ENCODE measurements at places on chromosomes 5 and 9. TPM values are rescaled to one million over a fixed set of nuclear protein-coding genes. Genes with fewer than 3 reads are reported as not detected.

The BRINP1 gene
- not detected for total RNA-seq

The TMEM215 gene
- not detected for total RNA-seq

The GBA2 gene
- 57.7 TPM for total RNA-seq

The NR5A1 gene
- total RNA-seq, result not detected

The ZNF883 gene
- total RNA-seq, result not detected

The SH2D3C gene
- total RNA-seq, result 75.2 TPM

The PCDHGB3 gene
- total RNA-seq, result 0.41 TPM

The BARHL1 gene
- total RNA-seq, result not detected

The SEMA4D gene
- total RNA-seq, result 408 TPM

The CDKN2A gene
- total RNA-seq, result 34.1 TPM

The GPR151 gene
- not detected for total RNA-seq

The LHX2 gene
- total RNA-seq, result not detected

The MRPL22 gene
- 59.7 TPM for total RNA-seq

The SOX30 gene
- not detected for total RNA-seq

The NPR3 gene
- 0.16 TPM for total RNA-seq

The SLC23A1 gene
- total RNA-seq, result 1.9 TPM

The OGN gene
- total RNA-seq, result not detected

The MOB3B gene
- total RNA-seq, result 0.70 TPM

The PCDHB5 gene
- not detected for total RNA-seq

The ZNF300 gene
- total RNA-seq, result 0.44 TPM

The SH3RF2 gene
- total RNA-seq, result 0.12 TPM

The CNTNAP3 gene
- not detected for total RNA-seq

The IFNA13 gene
- total RNA-seq, result not detected

The MROH2B gene
- not detected for total RNA-seq

The MYMK gene
- total RNA-seq, result not detected

The CD14 gene
- 0.56 TPM for total RNA-seq

The ANXA2R gene
- total RNA-seq, result 32.0 TPM

The CCNJL gene
- 0.23 TPM for total RNA-seq

The RAB3C gene
- not detected for total RNA-seq

The TMEM267 gene
- 21.9 TPM for total RNA-seq

The LYRM7 gene
- 12.2 TPM for total RNA-seq

The TLX3 gene
- total RNA-seq, result not detected

The TEX48 gene
- total RNA-seq, result 1.6 TPM

The NEUROG1 gene
- total RNA-seq, result not detected

The FCN2 gene
- not detected for total RNA-seq

The HBEGF gene
- 13.5 TPM for total RNA-seq

The AQP3 gene
- total RNA-seq, result 2.8 TPM

The SLC34A1 gene
- total RNA-seq, result 0.85 TPM

The URM1 gene
- 61.4 TPM for total RNA-seq

The UBE2D2 gene
- total RNA-seq, result 201 TPM

The FOXD4 gene
- 0.49 TPM for total RNA-seq

The SLC2A6 gene
- total RNA-seq, result 5.5 TPM

The PCDHA13 gene
- total RNA-seq, result not detected

The IPO11 gene
- 38.0 TPM for total RNA-seq

The NUTM2G gene
- not detected for total RNA-seq

The AQP7 gene
- total RNA-seq, result not detected

The PCDHB14 gene
- not detected for total RNA-seq

The QRFP gene
- not detected for total RNA-seq

The F2R gene
- total RNA-seq, result 44.7 TPM

The SOHLH1 gene
- not detected for total RNA-seq

The FOXD4L6 gene
- not detected for total RNA-seq

The PCDHB11 gene
- not detected for total RNA-seq

The SLC25A2 gene
- total RNA-seq, result 1.1 TPM

The POMT1 gene
- total RNA-seq, result 53.7 TPM

The PCDHB8 gene
- total RNA-seq, result not detected

The PLAC8L1 gene
- total RNA-seq, result 0.87 TPM

The GLDC gene
- 5.8 TPM for total RNA-seq

The TRAF1 gene
- 114 TPM for total RNA-seq

The SPINK4 gene
- not detected for total RNA-seq

Data from activated CD8-positive, alpha-beta memory T cell treated with anti-CD3 and anti-CD28 coated beads, Interleukin-2, amount 10 ng/mL, durations not matched to agents 7 days and 5 days (primary cell).